Thyroid gland (tissue), 4 donors: ENCODE measurements at places on chromosomes 1 and 21. TPM values are rescaled to one million over a fixed set of nuclear protein-coding genes. Genes with fewer than 3 reads are reported as not detected.

DNA sequence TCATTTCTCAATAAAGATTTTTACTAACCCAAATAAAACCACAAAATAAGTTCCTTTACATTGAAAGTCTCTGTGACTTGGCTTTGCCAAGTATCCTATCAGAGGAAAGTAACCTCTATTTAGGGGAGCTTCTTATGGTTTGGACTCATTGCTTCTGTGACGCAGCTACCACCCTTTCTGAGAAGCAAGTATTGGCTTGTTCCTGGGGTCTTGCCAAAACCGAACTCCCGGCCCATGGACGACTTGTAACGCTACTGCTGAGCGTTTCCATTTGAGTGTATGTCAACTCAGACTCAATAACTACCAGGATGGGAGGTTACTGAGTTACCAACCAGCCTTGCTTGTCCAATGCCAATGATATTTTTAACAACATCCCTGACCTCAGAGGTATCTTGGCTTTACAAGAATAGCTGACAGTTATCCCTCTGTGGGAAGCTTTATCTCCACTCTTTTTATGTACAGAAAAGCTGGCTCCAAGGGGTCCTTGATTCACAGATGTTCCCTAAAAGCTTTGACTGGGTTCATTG lies 911.9 kb downstream of the TTLL7 start:
- no peak for DNase-seq
- no peak overlapping the region for H3K4me3 ChIP-seq
- H3K4me1 ChIP-seq, result no peaks in the 10 kb centered on the region
- no peak overlapping the region for H3K27ac ChIP-seq
- H3K27me3 ChIP-seq, result no peaks in the 10 kb centered on the region

The FNBP1L gene
- 72.4 TPM for total RNA-seq

GRCh38 chr1:6185635-6186382 lies 5.7 kb upstream of the CHD5 start:
- H3K4me1 ChIP-seq, result peaks cover under 1% of the 10 kb centered on the region
- H3K27ac ChIP-seq, result no peak overlapping the region
- H3K36me3 ChIP-seq, result peaks cover 23% of the 10 kb centered on the region
- no peak overlapping the region for H3K4me3 ChIP-seq

DNA sequence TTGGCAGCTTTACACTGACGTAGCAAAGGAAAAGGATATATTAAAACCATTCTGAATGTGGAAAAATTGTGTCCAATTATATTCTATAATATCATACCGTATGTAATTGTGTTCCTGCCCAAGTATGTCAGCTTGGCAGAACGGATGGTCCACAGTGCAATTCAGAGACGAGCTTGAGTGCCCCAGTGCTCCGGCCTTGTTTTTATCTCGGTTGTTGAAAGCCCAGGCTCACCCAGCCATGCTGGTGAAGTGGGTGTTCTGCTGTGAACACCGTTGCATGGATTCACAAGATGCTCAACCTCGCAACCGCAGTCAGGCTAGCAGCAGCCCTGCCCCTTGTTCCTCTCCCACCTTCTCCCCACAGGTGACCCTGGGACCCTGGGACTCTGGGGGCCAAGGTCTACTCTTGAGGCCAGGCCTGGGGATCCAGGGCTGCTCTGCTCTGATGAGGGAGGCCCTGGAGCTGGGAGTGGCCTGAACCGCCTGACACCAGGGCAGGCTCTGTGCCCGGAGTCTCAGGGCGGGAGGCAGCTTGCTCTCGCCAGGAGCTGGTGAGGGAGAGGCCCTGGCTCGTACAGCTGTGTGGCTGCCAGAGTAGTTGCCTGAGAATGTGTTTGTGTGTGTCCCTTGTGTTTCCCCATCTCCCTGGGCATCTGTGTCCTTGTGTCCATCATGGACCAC lies 11.2 kb downstream of the PTPRF start:
- peak; percentile 89 for DNase-seq
- no peak overlapping the region for H3K4me3 ChIP-seq
- H3K27ac ChIP-seq, result peak overlapping the region; percentile 3
- no peaks in the 10 kb centered on the region for H3K27me3 ChIP-seq

The GBP4 gene
- 7.3 TPM for total RNA-seq

The CYP4A11 gene
- total RNA-seq, result not detected

DNA sequence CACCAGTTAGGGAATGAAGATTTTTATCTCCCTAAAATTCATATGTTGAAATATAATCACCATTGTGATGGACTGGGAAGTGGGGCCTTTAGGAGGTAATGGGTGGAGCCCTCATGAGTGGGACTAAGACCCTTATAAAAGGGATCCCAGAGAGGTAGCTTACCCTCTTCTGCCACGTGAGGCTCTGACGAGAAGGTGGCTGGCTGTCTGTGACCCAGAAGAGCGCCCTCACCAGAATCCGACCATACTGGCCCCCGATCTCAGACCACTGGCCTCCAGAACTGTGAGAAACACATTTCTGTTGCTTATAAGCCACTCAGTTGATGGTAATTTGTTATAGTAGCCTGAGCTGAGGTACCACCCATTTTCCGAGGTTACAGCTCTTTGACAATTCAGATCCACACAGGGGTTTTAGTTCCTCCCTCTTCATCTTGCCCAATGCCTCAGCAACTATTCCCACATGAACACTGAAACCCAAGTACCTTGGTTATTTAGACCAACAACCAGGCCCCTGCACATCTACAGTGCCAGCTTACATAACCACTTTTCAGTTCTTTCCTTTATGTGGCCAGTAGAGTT lies 27.6 kb upstream of the HUNK start:
- no peaks in the 10 kb centered on the region for H3K4me1 ChIP-seq
- no peak for DNase-seq
- no peak overlapping the region for H3K4me3 ChIP-seq

The CNST gene
- total RNA-seq, result 44.3 TPM

DNA sequence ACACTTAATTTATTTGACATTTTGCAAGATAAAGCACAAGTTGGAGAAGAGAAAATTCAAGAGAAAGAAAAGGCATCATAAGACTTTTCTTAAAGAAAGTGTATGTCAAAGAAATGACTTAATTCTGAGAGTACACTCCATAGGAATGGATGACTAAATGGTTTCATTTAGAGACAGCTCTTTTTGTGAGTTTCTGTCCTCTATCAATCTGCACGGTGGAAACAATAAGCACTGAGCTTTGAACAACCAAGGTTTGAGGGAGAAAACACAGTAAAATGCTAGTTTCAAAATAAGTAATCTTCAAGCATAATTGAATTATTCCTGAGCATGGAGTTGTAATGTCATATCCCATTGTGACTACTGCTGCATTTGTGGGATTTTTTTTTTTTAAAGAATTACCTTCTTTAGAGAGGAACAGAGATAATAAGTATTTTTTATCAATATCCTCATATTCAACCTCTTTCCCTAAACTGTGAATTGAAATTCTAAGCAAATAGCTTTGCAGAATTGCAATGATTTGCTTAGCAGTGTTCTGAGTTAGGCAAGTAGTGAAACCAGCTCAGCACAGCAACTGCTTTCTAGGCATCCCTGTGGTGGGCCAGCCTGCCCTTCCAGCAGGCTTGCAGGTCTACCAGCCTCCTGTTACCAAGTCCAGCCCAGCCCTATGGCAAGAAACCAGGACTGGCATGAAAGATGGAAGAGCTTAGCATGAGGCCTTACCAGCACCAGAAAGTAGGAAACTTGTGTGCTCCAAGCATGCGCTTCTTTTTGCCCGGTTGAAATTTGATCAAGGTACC lies 38.2 kb downstream of the KCNJ6 start:
- H3K27me3 ChIP-seq, result no peaks in the 10 kb centered on the region
- H3K4me3 ChIP-seq, result no peak overlapping the region
- H3K27ac ChIP-seq, result no peak overlapping the region
- H3K4me1 ChIP-seq, result no peaks in the 10 kb centered on the region
- no peak for DNase-seq
- no peaks in the 10 kb centered on the region for H3K36me3 ChIP-seq

DNA sequence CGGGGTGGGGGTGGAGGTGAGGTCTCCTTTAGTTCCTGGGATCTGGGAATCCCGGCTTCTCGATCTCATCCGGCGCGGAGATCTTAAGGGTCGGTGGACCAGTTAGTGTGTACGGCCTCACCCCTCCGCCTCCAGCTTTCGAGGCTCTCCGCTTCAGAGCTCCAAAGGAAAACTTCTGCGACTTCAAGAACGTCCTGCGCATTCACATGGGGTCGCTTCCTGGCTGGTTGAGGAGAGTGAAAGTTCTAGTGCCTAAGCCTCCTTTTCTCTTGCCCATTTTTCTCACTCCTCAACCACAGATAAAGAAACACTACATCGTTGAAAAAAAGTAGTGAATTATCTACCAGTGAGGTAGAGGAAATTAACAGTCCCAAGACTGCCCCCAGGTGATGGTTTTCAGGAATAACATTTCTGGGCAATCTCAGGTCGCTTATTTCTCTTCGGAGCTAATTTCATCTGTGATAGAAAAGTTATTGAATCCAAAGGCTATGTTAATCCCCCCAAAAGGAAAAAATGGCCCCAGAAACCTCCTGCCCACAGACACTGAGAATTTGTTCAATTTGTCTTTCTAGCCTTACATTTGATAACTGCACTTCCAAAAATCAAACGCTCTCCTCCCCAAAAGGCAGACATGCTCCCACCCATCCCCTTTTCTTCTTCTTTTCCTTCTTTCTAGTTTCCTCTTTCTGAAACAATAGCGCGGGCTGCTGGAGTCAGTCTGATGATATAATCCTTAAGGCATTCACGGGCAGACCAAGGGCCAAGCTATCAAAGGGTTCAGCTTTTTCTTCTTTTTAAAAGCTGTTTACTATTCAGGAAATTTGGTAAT lies 20.6 kb upstream of the TBX15 start:
- peaks cover 18% of the 10 kb centered on the region for H3K4me1 ChIP-seq
- no peaks in the 10 kb centered on the region for H3K36me3 ChIP-seq
- no peak overlapping the region for H3K27ac ChIP-seq
- H3K27me3 ChIP-seq, result peaks cover 24% of the 10 kb centered on the region
- no peak overlapping the region for H3K4me3 ChIP-seq

GRCh38 chr21:37758982-37759381 lies 157.3 kb downstream of the KCNJ6 start:
- H3K4me1 ChIP-seq, result no peaks in the 10 kb centered on the region
- no peaks in the 10 kb centered on the region for H3K27me3 ChIP-seq
- no peaks in the 10 kb centered on the region for H3K36me3 ChIP-seq
- H3K4me3 ChIP-seq, result no peak overlapping the region
- DNase-seq, result peak; percentile 8
- H3K27ac ChIP-seq, result no peak overlapping the region

- no peak for DNase-seq
- H3K4me3 ChIP-seq, result no peak overlapping the region
- no peak overlapping the region for H3K27ac ChIP-seq
- no peaks in the 10 kb centered on the region for H3K27me3 ChIP-seq
These were observed 20.9 kb upstream of the RGS13 start for GRCh38 chr1:192615055-192615454.

GRCh38 chr21:46035809-46036695 lies 54.5 kb downstream of the COL6A1 start:
- no peak for DNase-seq
- peak overlapping the region; percentile 17 for H3K27ac ChIP-seq

The FAM78B gene
- 4.7 TPM for total RNA-seq

DNA sequence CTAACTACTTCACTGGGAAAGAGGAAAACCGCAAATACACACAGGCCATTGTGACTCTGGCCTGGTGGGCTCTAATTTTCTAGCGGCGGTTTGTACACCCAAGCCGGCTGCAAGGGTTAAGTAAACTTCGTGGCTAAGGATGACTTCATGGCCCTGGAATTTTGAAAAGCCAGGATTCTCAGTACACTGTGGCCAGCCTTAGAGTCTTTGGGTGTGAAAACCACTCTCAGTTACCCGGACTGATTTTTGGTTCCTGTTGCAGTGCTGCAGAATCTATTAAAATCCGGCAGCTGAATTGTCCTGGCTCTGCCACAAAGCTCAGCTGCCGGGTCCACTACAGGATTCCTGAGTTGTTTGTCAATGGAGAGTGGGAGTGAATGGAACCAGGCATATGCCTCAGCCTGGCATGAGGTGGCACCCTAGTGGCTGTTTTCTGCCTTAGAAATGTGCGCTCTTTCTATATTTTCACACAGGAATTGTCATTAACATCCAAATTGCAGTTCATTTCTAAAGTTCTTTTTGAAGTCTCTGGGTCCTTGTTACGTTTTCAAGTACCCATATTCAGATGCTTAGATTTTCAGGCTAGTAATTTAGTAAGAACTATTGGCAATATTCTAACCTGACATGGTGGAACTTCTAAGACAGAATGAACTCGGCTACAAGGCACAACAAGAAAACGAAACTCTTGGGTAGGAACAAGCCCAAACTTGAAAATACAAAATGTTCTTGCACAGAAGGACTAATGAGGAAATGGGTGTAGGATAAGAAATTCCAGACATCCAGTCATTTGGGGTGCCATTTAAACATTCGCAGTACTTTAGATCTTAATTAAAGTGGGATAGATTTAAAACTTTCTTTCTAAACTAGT lies 255.9 kb downstream of the NFIA start:
- no peak overlapping the region for H3K4me3 ChIP-seq
- peaks cover 39% of the 10 kb centered on the region for H3K4me1 ChIP-seq
- DNase-seq, result peak; percentile 89
- H3K27ac ChIP-seq, result peak overlapping the region; percentile 58
- H3K36me3 ChIP-seq, result no peaks in the 10 kb centered on the region

DNA sequence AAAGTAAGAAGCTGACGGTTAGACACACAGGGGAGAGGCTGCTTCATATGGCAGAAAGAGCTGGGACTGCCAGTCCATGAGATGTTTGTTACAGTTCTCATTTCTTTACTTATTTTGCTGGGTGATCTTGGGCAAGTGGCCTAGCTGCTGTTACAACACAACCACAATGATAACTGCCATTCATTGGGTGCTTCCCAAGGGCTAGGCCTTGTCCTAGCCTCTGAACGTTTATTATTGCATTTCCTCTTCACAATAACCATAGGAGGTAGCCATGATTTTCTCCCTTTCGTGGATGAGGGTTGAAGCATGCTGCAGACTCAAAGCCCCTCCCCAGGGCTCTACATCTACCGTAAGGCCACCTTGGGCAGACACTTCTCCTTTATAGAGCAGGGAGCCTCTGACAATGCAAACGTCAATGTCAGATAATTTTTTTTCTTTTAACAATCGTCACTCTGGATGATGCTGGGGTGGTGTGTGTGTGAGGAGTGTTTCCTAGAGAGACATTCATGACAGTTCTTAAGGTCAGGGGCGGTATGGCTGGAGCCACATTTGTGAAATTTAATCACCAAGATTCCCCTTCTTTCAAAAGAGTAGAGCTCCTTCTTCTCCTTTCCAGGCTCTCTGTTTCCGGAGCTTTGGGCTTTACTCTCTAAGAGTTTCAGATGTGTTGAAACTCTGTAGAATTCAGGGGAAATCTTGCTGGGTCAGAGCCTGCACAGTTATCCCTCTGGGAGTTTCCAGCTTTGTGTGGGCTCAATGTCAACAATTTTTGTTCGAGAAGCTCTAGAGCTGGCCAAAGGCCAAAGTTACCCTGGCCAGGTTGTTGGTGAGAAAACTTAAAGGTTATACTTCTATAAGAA lies 138.5 kb upstream of the SGIP1 start:
- no peak overlapping the region for H3K27ac ChIP-seq
- no peaks in the 10 kb centered on the region for H3K27me3 ChIP-seq
- H3K4me1 ChIP-seq, result peaks cover 6% of the 10 kb centered on the region
- peak; percentile 64 for DNase-seq
- H3K4me3 ChIP-seq, result no peak overlapping the region
- no peaks in the 10 kb centered on the region for H3K36me3 ChIP-seq

The VPS72 gene
- total RNA-seq, result 41.4 TPM

The ACKR1 gene
- total RNA-seq, result 13.3 TPM

The RXRG gene
- 0.33 TPM for total RNA-seq

The SLFNL1 gene
- 1.7 TPM for total RNA-seq

The CGN gene
- total RNA-seq, result 7.8 TPM

The RYR2 gene
- 31.8 TPM for total RNA-seq

The ALG14 gene
- total RNA-seq, result 3.3 TPM

GRCh38 chr1:158563853-158564252 lies 6.5 kb downstream of the OR6P1 start:
- no peaks in the 10 kb centered on the region for H3K36me3 ChIP-seq
- no peak overlapping the region for H3K4me3 ChIP-seq
- no peaks in the 10 kb centered on the region for H3K4me1 ChIP-seq
- no peak overlapping the region for H3K27ac ChIP-seq

The LRRC47 gene
- 38.7 TPM for total RNA-seq

The LHX8 gene
- 0.22 TPM for total RNA-seq

The HORMAD1 gene
- not detected for total RNA-seq
